ENCODE measurements at places on chromosomes 1 and 21.

GRCh38 chr1:175192630-175193526 is at the start of gene KIAA0040:
Gene KIAA0040, minus strand, starts transcription at chr1:175192776. Its CDS starts 31,763 bp downstream, at chr1:175161013.
- DNase-seq = peak; percentile 29

DNA sequence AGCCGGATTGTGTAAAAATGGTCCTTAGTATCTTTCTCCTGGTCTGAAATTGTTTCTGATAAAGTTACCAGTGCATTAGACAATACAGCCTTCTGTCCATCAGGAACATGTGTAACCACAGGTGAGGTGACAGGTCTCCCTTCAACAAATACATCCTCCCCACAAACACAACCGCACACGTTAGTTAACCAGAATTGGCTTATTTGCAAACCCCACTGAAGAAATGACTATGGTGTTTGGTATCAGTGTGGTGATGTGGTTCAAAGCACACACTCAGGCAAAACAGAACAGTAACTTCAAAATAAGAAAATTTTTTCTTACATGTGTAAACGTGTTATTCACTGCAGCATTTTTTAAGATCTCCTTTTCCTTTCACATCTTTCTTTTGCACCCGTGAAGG is 517.2 kb upstream of the NR5A2 start:
- DNase-seq = no peak

DNA sequence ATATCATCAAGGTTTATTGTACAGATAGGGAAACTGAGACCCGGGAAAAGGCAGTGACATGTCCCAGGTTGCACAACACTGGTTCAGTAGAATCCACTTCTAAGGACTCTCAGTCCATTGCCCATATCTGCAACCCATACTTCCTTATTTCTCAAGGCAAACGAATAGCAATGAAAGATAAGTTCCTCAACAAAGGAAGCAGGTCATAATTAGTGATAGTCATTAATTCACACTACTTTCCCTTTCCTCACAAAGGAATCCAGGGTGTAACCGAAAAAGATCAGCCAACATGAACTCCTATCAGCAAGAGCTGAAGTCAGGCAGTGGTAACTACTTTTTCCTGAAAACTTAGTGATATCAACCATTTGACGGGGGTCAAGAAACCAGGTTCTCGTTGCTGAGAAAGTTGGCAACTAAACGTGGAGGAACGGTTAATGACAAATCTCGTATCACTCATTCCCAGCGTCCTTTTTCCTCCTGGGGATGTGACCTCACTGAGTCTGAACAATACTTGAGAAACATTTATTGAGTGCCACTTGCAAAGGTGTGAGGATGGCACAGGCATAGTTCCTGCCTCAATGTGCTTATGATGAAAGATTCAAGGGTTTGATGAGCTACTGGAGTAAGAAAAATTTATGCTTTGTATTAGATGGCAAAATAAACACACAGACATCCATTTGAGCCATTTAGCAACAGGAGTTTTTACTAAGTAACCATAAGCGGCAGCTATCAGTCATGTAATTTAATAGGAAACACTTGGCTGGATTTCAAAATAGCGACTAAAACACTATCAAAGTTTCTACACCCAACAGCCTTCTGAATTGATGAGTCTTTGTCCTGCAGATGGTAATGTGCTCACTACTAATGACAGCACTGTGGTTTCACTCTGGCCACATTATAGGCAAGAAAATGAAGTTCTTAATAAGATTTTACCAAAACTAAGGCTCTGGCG is 82.3 kb downstream of the PLPP3 start:
- no peak for DNase-seq

DNA sequence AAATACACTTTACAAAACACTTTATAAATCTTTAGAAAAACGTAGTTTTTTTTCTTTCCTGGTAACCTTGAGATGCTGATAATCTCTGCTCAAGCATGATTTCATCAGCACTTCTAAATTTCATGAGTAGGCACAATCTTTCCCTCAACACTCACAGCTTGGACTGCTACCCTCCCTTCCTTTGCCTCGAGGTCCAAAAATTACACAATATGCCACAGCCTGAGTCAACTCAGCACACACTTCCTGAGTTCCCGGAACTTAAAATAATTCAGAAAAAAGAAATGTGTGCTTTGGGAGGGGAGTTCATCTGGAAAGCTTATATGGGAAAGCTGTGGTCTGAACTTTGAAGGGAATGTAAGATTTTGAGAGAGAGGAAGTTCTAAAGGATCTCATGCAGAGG is 5.9 kb downstream of the CLCA2 start:
- DNase-seq = no peak

GRCh38 chr1:46102769-46103476 is 29.5 kb downstream of the PIK3R3 start:
- DNase-seq = peak; percentile 1

DNA sequence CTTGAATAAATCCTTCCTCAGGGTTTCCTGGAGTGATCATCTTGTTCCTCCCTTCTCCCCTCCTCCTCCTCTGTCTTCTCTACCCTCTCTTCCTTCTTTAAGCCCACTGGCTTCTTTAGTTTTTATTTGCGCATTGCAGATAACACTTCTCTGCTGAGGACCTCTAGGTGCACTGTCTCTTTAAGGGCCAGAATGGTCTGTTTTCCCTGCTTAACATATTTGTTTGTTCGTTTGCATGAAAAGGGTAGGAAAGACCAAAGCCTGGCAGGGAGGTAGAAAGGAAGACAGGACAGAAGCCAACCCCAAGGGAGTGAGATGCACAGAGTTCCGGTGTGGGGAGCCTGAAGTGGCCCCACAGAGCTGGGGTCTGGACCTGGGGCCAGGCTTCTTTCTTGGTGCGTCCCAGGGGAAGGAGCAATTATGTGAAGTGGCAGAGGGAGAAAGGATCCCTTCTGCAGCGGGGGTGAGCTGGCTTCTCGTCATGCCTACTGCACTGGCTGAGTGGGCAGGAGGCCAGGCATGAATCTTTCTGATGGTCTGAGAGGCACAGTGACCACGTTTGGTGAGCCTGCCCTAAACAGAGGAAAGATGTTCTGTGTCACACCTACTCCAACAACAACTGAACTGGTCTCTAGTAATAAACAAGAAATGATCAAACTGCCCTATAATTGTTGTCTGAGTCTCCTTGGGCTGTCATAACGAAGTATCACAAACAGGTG is 232.7 kb downstream of the KCNJ6 start:
- no peak for DNase-seq

DNA sequence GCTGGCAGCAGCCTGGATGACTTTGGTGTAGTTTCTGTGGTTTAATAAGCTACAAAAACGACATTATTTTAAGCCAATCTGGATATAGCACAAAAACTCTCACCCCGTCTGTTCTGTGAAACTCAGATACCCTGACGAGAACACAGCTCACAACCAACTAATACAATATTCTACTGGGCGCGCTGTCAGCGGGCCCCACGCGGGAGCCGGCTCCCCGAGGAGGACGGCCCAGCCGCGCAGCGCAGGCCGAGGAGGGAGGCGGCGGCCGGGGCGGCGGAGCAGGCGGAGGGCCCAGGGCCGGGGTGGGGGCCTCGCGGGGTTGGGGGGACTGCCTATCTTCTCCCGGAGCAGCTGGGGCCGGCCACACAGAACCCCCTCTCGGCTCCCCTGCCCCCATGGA is 87.2 kb upstream of the POU3F1 start:
- DNase-seq = no peak

DNA sequence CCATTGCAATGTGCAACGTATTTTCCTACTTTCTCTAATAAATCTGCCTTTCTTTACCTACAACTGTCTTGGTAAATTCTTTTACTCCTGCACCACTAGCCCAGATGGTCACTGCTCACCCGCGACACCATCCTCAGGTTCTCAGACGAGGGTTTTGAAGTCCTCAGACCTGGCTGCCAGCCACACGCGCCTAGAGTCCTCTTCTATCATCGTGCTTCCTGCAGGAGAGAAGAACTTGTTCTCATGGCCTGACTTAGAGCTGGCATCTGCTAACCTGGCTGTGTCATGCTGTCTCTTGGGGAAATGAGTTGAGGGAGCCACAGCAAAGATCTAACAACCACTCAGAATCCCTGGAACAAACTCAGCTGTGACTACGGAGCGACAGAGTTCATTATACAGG is 30.3 kb upstream of the PGBD5 start:
- no peak for DNase-seq

DNA sequence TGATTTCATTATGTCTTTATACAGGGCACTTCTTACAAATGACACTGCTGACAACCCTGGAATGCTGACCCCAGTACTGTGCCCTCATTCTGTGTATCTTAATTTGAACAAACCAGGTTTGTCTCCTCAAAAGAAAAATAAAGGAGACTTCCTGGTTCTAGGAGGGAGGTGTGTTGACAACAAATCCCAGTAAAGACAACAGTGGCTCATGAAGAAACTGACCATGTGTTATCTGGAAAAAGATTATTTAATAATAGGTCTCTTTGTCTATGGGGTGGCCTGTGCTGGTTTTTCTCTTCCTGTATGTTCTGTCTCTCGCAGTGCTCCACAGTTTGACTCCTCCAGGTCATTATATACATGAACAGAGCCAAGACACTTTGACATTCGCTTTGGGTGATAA is 454.6 kb downstream of the LMO4 start:
- DNase-seq = no peak

DNA sequence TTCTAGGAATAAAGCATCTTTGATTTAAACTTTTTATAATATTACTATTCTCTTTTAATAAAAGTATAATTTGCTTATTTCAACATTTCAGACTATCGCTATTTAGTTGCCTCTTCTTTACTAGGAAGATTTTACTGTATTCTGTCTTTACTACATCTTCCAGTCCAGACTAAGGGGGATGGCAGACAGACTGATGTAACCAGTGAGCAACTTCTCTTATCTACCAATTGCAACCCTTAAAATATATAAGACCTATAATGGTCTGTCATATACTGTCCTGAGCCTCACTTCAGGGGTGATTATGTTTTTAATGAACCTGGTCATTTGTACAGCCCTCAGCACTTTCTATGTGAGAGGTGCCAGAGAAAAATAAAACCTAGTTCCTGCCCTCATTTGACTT is 87.0 kb downstream of the UBE2U start:
- DNase-seq = no peak

- no peak for DNase-seq
Observed at GRCh38 chr1:235998812-235999211, 66.1 kb downstream of the NID1 start.

GRCh38 chr1:77744576-77744975 is 15.1 kb downstream of the USP33 start:
- DNase-seq = no peak

DNA sequence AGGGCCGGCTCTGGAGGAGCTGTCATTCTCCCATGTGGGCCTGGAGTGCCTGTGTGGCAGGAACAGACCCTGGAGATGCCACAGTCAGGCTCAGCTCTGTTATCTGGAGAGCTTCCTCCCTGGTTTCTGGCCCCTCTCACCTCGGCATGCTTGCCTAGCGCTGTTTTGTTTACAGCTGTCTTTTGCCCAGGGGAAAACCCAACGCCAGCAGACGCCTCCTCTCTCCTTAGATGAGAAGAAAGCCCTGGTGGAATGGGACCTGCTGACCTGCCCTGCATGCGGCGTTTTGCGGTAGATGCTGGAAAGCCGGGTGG is 104.9 kb downstream of the CRYAA start:
- no peak for DNase-seq

Measured in activated CD4-positive, alpha-beta T cell treated with anti-CD3 and anti-CD28 coated beads, Interleukin-2, amount 50 U/mL, for 24 hours (primary cell).